ENCODE measurements at places on chromosomes 1 and 21.
A peak's percentile ranks its signal among the peaks of the same experiment; 100 is the strongest.

DNA sequence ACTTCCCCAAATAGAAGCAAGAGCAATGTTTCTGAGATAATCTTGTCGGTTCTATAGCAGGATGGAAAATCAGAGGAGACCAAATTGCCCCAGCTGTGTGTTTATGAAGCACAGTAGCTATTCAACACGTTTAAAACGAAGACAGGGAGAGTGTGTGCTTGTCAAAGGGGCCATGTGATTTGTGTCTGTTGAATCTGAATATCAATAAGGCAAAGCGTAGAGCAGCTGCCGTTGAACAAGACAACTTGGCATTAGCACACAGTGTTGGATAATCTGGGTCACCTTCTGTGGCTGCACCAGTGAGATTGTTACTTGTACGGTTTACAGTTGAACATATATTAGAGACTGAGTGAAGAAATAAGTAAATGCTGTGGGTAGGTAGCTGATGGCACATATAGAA lies 1.0 kb downstream of the CRB1 start:
- no peak for DNase-seq

GRCh38 chr1:2044510-2045319 lies 5.5 kb upstream of the PRKCZ start:
- peak; percentile 53 for DNase-seq

- DNase-seq, result no peak
Observed at GRCh38 chr1:234707641-234708040, 97.7 kb upstream of the IRF2BP2 start.

- DNase-seq, result no peak
Observed at GRCh38 chr1:61293986-61294504, 211.7 kb downstream of the NFIA start.

DNA sequence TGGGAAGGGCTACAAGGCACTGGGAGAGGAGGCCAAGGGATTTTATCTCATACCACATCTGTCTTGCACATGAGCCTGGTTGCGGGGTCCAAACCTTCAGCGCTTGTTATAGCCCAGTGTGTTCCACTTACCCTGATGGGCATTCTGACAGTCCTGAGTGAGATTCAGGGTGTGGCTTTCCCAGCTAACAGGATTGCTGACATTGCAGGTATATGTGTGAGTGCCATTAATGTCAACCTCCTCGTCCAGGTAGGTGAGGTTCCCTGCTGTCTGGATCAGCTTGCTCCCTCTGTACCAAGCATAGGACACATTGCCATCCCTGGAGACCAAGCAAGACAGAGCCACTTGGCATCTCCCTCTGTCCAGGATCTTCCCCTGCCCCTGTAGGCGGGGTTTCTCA lies 21.6 kb downstream of the CD244 start:
- no peak for DNase-seq

DNA sequence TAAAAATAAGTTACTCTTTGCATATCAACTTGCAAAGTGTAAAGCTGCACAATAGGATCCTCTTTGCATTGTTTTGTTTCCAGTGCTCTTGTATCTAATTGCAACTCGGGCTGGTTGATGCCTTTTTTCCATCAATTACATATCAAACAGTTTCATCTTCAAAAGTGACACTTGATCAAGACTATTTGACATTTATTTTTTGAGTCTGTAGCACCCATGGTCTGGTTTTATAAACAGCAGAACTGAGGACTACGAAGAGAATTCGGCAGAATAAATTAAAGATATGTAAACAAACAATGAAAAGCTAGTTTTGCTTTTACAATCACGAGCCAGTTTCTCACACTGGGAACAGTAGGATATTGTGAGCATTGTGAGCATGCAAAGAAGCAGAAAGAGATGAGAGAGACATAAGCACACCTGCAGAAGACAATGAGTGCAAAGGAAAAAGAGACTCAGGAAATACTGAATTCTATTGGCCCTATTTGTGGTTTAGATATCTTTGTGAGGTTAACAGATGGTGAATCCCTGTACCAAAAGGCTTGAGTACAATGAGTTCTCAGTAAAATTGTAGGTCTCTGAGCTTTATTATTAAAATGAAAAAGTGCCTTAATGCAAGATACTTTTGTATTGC lies 45.4 kb downstream of the RPL5 start:
- no peak for DNase-seq
